CD4-positive, alpha-beta T cell treated with Interferon gamma for 1 hour (primary cell): ENCODE measurements at places on chromosomes 11 and 22.

- no peak for DNase-seq
Observed at GRCh38 chr11:57604296-57605027, 7.0 kb downstream of the SERPING1 start.

DNA sequence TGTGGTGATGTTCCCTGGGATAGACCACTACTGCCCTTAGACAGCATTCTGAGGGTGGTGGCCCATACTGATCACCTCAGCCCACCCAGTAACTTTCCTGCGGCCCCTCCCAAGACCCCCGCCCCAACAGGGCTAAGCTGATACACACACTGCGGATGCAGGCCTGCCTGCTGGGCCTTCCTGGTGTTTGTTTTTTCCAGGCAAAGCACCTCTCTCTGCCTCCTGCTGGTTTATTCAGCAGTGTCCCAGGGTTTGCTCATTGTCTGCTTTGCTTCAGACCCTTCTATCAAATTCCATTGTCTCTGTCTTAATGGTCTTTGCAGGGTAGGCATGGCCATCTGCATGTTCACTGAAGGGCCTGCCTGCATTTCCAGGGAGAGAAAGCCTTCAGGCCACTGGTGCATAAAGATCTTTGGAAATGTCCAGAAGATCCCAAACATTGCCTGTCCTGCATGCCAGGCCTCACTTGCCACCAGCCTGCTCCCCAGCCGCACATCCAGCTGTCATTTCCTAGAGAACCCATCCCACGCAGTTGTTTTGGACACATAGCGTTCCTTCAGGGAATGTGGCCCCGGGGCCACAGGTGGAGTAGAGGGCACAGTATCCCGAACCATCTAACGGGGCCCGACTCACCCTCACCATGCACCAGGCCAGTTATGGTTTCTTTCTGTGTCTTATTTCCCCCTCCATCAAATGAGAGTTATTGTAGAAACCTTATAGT is 50.2 kb downstream of the BCR start:
- no peak for DNase-seq

DNA sequence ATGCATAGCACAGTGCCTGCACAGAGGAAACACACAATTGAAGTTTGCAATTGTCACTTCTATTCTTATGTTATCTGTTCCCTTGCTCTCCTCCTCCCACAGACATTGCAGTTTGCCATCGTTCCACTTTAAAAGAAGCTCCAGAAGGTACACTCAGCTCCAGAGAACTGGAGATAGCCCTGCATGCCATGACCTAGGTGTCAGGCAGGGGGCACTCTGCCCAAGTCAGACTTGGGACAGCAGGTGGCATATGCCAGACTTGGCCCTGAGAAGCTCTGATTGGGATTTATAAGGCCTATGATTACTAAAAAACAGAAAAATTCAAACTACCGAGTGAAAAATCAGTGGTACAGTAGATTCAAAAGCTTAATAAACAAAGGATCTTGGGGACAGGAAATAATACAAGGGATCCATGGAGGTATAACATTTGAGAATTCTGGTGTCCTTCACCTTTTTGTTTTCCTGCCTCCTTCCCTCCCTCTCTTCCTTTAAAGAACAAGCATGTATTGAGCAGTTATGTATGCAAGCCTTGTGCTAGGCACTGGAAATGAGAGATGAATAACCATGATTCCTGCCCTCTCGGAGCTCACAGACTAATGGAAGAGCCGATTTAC is 40.0 kb downstream of the TENM4 start:
- DNase-seq, result no peak

DNA sequence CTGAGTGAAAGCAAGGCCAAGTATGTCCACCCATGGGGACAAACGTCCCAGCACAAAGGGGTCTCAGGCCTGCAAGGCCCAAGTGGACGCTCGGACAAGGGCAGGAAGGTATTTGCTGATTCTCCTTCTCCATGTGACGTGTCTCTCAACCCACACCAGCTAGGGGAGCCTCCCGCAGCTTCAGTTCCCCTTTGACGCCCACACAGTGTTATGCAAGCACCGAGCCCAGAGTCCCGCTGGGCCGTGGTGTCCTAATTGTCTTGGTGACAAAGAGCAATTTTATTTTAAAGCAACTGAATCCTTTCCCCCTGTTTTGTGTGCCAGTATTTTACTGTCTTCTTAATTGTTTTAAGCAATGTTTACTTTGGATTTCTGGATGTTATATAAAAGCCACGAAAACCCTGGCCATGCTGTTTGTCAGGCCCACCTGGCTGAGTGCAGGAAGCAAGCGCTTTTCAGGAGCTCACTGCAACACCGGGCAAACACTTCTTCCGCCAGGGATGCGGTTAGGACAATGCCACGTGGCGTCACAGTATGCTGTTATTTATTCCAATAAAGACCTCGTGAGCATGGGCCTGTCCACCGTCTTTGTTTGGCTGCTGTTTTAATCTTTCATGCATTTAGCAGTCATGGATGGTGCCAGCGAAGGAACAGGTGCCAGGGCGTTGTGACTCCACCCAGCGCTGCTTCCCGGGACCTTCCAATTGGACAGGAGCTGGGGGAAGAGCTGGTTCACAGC is 8.2 kb upstream of the PARVG start:
- DNase-seq, result peak; percentile 73
